ENCODE measurements at places on chromosomes 12 and 14.

DNA sequence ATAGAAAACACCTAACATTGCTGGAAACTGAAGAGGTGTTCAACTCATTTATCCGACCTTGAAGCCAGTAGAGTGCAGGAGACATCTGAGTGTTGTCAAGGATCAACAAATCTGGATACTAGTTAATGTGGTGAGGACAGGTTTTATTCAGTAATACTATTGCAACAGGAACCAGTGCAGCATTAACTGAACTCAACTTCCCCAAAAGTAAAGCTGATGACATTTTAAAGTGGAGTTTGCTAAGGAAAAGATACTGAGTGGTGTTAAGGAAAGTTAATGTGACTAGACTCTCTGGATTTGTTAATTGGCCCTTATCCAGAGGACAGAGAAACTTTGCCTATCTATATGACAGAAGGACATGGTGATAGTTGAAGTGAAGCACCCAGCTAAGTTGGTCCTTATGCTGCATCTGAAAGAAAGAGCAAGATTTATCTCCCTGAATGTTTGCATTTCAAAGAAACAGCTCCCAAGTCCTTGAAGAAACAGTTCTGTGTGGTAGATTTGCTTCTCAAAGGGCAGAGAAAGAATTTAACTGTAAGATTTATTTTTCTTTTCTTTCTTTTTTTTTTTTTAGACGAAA lies 1.2 kb upstream of the CLEC7A start:
- no peak for DNase-seq

DNA sequence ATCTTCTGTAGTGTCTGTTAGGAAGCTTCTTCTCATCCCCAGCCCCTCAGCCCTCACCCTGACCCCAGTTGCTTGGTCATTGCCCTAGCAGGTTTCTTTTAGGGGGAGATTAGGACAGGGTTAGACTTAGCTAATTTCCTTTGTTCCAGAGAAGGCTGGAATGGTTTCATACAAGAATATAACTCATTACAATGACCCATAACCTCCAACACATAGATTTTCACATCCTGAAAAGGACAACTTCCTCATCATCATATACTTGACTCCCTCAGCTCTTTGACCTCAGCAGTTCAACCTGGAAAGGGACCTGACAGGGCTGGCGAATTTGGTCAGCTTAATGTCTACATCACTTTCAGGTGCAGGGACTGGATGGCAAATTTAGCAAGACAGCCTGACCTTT lies 8.0 kb upstream of the BHLHE41 start:
- DNase-seq: no peak

DNA sequence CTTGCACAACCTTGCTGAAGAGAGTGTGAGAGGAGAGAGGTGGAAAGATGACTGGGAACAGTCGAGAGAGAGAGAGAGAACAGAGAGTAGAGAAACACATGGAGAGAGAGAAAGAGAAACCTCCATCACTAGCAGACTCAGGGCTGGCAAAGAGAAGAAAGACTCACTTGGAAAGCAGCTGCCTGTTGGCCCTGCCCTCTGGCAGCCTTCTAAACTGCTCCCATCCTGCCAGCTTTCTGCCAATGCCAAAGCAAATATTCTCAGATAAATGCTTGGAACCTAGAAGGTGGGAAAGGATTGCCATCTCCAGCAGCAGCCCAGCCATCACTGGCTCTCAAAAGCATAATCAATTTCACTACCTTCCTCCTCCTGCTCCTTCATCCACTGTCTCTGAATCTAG lies 107.9 kb upstream of the WSCD2 start:
- DNase-seq: no peak

DNA sequence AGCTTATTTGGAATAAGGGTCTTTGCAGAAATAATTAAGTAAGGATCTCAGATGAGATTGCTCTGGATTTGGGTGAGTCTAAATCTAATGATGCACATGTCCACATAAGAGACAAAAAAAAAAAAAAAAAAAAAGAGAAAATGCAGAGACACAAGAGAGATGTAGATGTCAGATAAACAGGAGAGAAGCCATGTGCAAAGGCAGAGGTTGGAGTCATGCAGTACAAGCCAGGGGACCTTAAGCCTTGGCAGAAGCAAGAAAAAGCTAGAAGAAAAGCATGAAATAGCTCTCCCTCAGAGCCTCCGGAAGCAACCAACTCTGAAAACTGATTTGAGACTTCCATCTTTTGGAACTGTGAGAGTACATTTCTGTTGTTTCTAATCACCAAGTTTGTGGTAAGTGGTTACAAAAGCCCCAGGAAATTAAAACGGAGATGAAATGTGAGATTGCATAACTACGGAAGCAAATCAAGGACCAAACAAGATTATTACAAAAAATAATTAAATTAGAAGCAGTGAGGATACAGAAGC lies 1304.0 kb upstream of the SEL1L start:
- DNase-seq: no peak

- no peak for DNase-seq
Measured at GRCh38 chr14:21015312-21015711, 9.5 kb downstream of the NDRG2 start.

DNA sequence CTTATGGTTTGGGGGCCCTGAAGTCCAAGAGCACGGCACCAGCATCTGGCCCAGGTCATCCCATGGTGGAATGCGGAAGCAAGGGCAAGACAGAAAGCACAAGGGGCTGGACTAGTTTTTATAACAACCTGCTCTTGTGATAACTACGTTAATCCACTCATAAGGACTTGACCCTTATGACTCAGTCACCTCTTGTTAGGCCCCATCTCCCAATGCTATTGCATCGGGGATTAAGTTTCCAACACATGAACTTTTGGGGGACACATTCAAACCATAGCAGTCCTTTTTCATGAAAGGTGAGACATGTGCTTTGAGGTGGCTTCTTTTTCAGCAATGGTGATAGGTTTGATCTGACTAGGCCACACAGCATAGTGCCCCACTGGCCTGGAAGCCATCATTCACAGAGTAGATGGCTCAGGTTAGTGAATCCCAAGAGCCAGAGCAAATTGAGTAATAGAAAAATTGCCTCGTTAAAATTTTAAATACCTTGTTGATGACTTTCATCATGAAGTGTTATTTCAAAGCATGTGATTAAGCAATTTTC lies 12.1 kb downstream of the FRMD6 start:
- no peak for DNase-seq

DNA sequence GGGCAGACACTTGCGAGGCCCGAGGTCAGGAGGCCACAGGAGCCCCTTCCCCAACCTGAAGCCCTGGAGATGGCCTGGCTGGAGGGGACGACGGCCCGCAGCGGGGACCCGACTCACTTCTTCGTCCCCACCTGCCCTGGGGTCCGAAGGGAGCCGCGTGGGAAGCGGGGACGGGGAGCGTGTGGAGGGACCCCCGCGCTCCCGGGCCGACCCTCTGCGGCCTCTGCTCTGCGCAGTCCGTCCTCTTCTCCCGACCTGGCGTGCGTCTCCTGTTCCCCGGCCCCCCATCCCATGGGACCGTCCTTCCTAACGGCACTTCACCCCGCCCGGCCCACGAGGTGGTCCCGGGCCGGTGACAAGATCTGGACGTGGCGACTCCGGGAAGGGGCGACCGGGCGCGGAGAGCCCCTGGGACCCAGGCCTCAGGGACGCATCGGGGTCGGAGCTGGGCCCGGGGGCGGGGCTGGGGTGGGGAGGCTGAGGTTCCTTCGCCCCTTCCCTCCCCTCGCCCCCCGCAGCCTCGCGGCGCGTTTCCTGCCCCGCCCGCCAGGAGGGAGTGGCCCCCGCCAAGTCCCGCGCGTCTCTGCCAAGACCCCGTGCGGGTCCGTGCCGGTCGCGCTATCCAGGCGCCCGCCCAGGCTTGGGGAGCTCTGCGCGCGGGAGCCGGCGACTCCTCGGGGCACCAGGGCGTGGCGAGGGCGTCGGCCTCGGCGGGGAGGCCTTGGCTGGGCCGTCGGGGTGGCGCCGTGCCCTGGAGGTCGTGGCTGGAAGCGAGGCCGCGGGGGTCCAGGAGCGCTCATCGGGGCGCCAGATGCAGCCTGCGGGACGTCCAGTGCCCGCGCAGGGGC lies 97.1 kb downstream of the TNFAIP2 start:
- DNase-seq: no peak

DNA sequence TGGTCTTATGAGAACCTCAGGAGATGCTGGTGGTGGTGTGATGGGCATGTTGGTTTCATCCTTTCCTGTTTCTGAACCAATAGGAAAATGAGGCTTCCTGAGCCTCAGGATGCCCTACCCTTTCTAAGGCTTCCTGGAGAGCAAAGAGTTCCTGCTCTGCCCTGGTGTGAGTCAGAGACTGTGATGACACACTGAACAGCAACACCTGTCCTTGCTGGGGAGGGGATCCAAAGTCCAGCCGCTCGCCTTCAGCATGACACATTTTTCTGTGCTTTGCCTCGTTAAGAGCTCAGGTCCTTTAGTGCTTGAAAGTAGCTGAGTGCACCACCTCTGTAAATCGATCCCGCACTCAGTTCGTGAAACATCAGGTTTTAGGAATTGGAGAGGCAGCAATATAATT lies 116.0 kb downstream of the CACNA1C start:
- no peak for DNase-seq

GRCh38 chr14:81247271-81247766 lies 26.6 kb upstream of the GTF2A1 start:
- DNase-seq: no peak

- no peak for DNase-seq
Measured at GRCh38 chr12:77032406-77032805, 33.0 kb downstream of the E2F7 start.

GRCh38 chr12:24266982-24267381 lies 317.5 kb upstream of the SOX5 start:
- no peak for DNase-seq

Data from stimulated activated CD4-positive, alpha-beta T cell treated with anti-CD3 and anti-CD28 coated beads, Interleukin-1b, Interleukin-23, amount 100 ng/mL, for 1 hour (primary cell).